Stimulated activated CD4-positive, alpha-beta T cell treated with anti-CD3 and anti-CD28 coated beads, Interleukin-1b, Interleukin-23, amount 100 ng/mL, for 1 hour (primary cell): ENCODE measurements at places on chromosomes 2 and 18.

GRCh38 chr2:8927510-8928455 lies 75.7 kb downstream of the MBOAT2 start:
- no peak for DNase-seq

- no peak for DNase-seq
These were observed 417.6 kb upstream of the MEX3C start for GRCh38 chr18:51614967-51615571.

DNA sequence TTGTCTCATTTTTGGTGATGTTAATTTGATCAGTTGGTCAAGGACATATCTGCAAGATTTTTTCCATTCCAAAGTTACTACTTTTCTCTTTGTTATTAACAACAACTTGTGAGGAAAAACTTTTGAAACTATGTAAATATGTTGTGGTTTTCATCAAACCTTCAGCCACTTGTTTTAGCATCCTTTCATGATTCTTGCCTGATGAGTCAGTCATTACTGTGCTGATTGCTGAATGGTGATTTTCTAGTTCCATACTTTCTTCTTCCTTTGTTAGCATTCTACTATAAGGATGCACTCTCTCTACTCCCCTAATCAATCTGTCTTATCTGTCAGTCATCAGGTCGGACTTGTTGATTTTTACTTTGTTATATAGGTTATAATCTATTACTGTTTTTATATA lies 10.9 kb downstream of the TMEM87B start:
- no peak for DNase-seq

- DNase-seq: no peak
These were observed 35.6 kb downstream of the TWIST2 start for GRCh38 chr2:238883421-238883901.

GRCh38 chr2:27071990-27072830 lies 756 bp upstream of the OST4 start:
- DNase-seq: no peak

- DNase-seq: no peak
These were observed 22.5 kb upstream of the RAB31 start for GRCh38 chr18:9685615-9685890.

DNA sequence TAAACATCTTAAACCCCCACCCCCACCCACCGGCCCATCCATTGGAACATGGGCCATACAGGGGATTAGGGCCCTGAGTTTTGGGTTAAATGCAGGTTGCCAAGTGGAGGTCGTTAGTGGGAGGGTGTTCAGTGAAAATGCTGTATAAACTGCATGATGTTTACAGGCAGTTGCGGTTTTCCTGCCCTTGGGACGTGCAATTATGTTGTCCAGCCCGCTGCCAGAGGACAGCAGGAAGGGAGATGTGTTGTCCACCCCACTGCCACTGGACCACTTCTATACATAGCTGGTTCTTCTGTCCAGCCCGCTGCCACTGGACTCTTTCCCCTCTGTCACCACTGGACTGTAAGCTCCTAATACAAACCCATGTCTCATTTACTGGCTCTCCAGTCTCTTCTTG lies 2.7 kb upstream of the LAPTM4A start:
- no peak for DNase-seq

DNA sequence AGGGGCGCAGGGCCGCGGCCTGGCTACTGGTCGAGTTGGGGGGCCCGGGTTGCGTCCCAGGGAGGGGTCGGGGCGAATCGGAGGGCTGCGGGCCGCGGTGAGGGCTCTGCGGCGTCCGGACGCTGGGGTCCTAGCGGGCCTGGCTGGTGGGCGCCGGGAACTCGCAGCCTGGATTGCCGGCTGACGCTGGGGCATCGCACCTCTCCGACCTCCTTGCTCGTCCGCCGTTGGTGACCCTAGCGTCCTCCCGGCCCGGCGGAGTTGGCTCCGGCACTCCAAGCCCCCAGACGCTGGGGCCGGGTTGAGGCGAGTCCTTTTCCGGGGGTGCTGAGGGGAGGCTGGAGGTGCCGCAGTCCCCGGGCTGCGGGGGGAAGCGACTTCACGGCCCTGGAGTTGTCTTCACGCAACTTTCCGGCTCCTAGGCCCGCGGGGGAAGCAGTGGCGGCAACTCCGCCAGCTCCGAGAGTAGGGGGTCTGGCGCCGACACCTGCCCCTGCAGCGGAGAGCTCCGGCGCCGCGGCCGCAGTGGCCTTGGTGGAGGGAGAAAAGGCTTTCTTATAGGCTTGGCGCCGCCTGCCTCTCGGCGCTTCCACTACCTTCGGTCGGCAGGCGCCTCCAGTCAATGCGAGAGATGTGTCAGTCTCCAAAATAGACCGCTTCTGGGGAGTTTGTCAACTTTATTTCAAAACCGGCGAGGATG lies 70.3 kb downstream of the HAUS1 start:
- DNase-seq: peak; percentile 7

GRCh38 chr2:71681626-71682025 lies 228.3 kb downstream of the DYSF start:
- no peak for DNase-seq

DNA sequence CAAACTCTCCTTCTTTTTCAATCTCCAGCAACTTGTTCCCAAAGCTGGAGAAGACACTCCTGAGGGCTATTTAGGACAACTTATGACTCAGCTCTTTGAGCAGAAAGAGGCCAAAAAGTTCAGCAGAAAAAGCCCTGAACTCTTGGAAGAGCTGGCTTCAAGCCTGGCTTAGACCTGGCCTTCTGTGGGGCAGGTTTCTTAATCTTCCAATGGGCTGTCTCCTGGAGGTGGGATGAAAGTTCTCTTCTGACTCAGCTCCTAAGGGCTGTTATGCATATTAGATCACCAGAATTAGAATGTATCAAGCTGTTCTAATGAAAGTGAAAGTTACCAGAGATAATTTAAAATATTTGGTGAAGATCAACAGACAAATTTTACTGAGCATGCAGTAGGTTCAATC lies 129.4 kb downstream of the RAD51AP2 start:
- no peak for DNase-seq

- no peak for DNase-seq
These were observed 231.5 kb downstream of the LPIN1 start for GRCh38 chr2:11977766-11978524.

- no peak for DNase-seq
These were observed 3.2 kb upstream of the GLS start for GRCh38 chr2:190877436-190877835.

DNA sequence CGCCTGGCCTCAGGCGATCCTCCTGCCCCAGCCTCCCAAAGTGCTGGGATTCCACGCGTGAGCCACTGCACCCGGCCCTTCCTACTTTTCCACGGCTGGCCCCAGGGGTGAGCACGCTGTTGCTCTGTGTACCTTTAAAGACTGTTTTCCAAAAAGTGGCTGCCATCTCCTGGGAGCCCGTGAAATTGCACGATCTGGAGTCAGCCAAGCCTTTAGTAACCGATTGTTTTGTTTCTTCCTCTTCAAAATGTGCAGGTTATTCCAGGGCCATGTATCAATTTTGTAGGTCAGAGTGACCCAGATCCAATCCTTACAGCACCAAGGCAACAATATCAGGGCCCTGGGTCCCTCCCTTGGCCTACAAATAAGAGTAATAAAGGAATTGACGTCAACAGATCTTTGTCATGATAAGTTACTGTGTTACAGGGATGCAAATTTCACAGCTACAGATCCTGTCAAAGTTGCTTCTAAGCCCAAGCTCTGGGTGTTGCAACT lies 135.6 kb upstream of the ZNF236 start:
- DNase-seq: no peak

GRCh38 chr2:158413581-158413980 lies 43.0 kb downstream of the CCDC148 start:
- no peak for DNase-seq

GRCh38 chr18:68417826-68418225 lies 297.1 kb downstream of the TMX3 start:
- DNase-seq: no peak

GRCh38 chr18:78724214-78724914 lies 255.3 kb upstream of the SALL3 start:
- no peak for DNase-seq

DNA sequence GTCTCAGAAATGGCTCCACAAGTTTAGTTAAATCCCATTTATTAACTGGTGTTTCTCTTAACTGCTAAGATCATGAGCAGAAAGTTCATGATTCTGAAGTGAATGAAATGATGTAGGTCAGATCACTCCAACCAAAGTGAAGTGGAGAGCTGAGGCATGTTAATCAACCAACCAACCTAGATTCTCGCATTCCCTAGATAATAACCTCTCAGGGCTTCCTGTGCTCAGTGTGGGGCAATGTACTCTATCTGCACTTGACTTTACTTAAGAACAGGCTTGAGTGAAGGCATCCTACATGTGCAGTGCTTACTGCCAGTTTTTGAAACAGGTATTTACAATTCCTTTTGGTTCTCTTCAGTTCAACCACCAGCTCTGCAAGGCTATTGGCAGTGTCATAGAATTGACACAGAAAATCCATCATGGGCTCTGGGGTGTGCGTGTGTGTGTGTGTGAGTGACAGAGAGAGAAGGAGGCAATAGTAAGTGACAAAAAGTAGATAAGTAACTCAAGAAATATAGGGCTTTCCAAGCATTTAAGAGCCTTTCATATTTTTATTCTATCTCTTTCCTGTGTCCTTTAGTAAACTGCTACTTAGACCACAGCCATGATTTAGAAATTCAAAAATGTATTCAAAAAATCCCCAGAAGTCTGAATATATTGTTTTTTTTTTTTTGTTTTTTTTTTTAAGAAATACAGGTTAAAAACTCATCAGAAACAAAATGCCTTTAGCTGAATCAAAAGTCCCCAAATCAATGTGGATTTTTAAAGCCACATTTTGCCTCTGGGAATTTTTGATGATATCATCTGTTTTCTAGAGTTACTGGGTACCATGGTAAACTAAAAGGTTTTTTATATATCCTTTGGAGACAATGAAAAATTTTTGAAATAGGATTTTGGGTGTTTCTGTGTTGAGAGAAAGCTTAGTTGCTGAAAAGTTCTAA lies 28.6 kb downstream of the DOCK10 start:
- DNase-seq: no peak

GRCh38 chr18:77314511-77314910 lies 64.9 kb downstream of the GALR1 start:
- no peak for DNase-seq

GRCh38 chr2:48943436-48943835 lies 187.9 kb upstream of the LHCGR start:
- DNase-seq: no peak

- DNase-seq: no peak
These were observed 13.0 kb downstream of the INHBB start for GRCh38 chr2:120358734-120359465.

- DNase-seq: no peak
These were observed 182.3 kb downstream of the CAMKMT start for GRCh38 chr2:44543773-44544725.

GRCh38 chr2:143146815-143147530 lies 17.8 kb downstream of the ARHGAP15 start:
- no peak for DNase-seq

DNA sequence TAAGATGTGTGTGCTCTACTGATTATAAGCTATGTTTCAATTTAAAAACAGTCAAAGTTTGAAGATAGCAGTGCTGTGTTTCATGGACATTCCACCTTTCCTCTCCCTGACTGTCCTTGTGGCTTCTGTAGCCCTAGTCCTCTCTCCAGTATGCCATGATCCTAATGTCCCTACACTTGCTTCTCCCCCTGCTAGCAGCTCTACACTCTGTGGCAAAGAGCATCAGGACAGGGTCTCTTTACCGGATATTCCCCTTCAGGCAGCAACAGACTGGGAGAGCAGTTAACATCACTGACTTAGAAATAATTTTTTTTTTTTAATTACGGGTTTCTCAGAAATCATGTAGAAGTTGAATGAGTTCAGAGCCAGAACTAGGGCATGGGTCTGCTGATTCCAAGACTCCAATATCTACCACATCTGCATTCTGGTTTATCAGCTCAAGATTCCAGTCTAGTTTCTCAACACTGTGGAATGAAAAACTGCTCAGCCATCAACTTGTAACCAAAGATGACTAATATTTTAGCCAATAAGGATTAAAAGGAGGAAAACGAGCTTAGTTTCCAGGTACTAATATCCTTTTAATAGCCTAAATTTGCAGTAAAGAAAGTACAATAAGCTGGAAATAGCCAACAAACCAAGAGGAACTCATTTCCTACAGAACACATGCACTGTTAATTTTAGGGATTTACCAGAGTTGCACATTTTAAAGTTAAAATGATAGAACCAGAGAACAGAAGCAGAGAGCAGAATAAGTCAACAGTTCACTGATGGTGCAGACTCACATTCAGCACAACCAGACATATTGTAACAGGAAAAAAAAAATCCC lies 45.2 kb downstream of the TMEM131 start:
- no peak for DNase-seq

DNA sequence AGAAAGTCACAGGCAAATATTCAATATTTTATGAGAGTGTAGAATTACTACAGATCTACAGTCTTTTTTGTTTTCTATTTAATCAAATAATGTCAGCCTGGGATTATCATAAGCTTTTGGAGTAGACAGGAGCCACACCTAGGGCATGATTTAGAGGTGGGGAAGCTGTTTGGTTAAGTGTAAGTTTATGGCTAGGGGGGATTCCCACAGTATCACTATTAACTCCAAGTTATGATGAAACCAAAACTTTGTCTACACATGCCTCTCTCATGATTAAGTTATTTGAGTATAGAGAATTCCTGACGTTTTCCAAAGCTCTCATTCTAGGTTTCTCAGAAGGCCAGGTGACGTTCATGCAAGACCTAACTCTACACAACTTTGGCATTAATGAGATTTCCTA lies 2.1 kb downstream of the SERPINB10 start:
- DNase-seq: no peak

- DNase-seq: peak; percentile 37
These were observed 21.2 kb downstream of the TEX44 start for GRCh38 chr2:231613663-231614558.

GRCh38 chr2:128307595-128307994 lies 11.1 kb downstream of the HS6ST1 start:
- DNase-seq: no peak

- DNase-seq: no peak
These were observed 439.1 kb downstream of the TGIF1 start for GRCh38 chr18:3889121-3889520.

- no peak for DNase-seq
These were observed 147.0 kb downstream of the NEDD4L start for GRCh38 chr18:58190842-58191530.

DNA sequence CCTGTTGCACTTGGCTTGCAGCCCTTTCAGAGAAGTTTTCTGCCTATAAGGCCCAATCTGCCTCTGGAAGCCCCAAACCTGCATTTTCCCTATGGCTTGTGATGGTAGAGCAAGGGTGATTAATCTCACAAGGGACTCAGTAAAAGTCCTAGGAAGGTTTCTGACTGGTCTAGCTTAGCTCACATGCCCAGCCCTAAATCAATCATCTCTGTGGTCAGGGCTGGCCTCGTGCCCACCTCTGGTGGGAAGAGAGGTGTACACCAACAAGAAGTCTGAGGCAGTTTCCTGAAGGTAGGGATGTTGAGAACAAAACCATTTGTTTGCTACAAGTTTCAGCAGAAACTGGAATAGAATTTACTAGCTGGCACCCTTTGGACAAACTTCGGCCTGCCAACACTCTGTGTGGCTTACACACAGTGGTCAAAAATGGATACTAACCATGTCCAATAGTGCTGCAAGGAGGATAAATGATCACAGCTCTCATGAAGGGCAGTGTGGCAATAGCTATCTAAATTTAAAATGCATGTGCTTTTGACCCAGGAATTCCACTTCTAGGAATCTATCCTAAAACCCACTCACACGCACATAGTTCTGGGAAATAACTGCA lies 96.4 kb downstream of the EN1 start:
- DNase-seq: no peak
